Type B pancreatic cell (in vitro differentiated cells): ENCODE measurements at places on chromosomes 4 and X.

- no peak for DNase-seq
These were observed 1.6 kb downstream of the GRIA2 start for GRCh38 chr4:157221895-157222770.

DNA sequence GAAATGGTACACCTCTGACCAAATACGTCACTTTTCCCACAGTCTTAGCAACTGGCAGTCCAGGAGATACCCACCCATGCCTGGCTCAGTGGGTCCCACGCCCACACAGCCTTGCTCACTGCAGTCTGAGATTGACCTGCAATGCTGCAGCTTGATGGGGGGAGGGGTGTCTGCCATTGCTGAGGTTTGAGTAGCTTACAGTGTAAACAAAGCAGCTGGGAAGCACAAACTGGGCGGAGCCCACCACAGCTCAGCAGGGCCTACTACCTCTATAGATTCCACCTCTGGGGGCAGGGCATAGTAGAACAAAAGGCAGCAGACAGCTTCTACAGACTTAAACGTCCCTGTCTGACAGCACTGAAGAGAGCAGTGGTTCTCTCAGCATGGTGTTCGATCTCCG is 52.7 kb downstream of the AMER1 start:
- DNase-seq = no peak

DNA sequence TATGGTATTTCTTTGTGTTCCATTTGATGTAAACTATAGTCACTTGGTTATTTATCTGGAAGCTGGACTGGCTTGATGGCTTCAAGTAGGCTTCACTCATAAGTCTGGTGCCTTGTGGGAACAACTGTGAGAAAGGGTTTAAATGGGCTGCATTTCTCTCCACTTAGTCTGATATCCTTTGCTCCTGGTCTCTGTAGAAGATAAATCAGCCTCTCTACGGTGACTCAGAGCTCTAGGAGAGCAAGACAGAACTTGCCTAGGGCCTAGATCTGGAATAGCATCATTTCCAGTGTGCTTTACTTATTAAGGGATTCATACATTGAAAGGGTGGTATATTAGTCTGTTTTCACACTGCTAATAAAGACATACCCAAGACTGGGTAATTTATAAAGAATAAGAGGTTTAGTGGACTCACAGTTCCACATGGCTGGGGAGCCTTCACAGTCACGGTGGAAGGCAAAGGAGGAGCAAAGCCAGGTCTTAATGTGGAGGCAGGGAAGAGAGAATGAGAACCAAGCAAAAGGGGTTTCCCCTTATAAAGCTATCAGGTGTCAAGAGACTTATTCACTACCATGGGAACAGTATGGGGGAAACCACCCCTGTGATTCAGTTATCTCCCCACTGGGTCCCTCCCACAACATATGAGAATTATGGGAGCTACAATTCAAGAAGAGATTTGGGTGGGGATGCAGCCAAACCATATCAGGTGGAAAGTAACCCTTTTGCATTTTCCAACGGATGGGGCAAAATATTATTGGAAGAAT is 1746.4 kb upstream of the PCDH7 start:
- DNase-seq = no peak

DNA sequence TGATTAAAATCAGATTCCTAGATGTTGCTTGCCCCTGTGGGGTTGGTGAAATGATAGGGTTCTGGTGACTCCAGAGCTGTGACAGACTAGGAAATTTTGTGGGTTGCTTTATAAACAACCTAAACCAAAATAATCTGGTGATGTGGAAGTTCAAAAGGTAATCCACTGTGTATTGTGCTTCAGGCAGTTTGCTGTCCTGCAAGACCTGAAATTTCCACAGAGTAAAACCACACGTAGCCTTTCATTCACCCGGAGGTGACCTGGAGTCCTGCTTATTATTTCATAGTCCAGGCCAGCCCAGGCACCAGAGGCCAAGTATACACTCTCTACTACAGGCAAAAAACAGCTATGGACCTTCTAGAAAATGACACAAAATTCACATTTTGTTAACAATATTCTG is 114.6 kb upstream of the CBR4 start:
- DNase-seq = no peak

- no peak for DNase-seq
These were observed 4.6 kb upstream of the RS1 start for GRCh38 chrX:18676470-18676869.
